Astrocyte of the hippocampus (primary cell): ENCODE measurements at places on chromosomes 12 and 14.

DNA sequence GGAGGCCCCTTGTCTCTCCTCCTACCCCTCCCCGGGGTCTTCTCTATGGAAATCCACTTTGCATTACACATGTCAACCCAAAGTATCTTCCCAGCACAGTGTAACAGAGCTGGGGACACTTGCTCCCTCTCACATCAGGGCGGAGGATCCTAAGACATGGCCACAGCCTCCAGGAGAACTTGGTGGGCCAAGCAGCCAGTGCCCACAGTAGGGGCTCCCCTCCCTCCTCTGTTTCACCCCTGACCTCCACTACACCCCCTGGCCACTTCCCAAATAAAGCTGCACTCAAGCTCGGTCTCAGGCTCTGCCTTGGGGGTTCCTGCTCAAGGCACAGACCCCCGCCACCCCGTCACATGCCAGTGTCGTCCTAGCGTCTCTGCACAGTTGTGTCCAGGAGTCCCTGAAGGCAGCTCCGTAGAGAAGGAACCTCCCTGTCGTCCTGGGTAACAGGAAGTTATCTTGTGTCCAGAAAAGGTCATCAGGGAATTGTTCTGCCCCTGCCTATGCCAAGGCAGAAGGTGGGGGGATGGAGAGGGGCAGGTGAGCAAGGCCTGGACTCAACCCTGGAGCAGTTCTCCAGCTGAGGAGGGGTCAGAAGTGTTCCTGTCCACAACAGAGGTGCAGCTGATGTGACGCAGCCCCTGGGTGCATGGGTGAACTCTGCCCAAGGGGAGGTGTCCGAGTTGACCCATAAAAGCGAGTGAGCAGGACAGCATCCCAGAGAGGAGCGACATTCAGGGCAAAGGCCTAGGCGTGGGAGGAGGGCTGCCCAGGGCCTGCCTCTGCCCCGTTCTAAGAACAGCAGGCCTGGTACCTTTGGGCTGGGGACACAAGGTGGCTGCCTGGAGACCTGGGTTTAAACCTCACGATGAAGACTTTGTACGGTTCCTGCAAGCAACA lies 25.5 kb downstream of the DIO3 start:
- DNase-seq: no peak

DNA sequence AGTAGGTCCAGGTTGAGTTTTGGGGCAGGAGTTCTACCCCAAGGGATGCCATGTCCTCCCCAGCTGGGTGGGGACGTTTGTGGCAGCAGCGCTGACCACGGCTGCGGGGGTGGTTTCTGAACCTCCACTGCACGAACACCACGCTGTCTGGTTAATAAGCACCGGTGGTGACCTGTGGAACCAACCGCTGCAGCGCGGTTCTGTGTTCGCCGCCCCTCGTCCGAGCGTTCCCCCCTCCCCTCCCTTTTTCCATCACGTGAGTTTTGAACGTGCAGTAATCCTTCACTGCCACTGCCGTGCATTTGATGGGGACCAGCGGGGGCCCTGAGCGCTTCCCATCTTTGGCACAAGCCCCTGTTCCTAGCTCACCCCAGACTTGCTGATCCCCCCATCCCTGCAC lies 6.4 kb upstream of the ADSS1 start:
- no peak for DNase-seq

DNA sequence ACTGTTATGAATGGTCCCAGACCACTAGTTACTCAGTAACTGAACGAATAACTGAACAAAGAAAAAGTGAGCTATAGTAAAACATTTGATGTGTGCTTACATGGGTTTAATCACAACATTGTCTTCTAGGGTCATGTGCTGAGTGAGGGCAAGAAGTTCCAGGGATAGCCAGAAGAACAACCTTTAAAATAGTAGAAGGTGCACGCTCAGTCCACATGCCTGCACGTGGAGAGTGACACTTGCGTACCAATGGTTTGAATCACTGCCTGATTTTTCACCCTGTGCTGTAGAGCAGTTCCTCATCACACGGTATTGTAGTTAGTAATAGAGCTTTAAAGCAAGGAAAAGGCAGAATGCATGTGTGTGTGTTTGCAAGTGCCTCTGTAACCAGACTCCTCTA lies 224.2 kb downstream of the EGLN3 start:
- DNase-seq: no peak

DNA sequence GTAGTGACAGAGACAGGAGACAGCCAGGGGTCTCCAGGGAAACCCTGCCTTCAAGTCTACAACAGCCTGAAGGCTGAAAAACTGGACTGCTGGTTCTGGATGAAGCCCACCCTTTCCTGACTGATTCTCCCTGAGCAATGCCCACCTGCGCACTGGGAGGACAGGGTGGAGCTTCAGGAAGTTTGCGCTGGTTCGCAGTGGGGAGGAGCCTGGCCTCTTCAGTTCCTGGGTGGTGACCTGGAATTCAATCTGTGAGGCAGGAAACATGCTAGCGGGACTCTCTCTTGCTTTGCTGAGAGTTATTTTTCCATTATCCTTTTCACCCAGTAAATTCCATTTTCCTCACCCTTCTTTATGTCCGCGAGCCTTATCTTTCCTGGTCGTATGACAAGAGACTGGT lies 600.8 kb downstream of the TRHDE start:
- DNase-seq: no peak

- DNase-seq: no peak
Observed at GRCh38 chr12:128857133-128857763, 4.0 kb downstream of the GLT1D1 start.

DNA sequence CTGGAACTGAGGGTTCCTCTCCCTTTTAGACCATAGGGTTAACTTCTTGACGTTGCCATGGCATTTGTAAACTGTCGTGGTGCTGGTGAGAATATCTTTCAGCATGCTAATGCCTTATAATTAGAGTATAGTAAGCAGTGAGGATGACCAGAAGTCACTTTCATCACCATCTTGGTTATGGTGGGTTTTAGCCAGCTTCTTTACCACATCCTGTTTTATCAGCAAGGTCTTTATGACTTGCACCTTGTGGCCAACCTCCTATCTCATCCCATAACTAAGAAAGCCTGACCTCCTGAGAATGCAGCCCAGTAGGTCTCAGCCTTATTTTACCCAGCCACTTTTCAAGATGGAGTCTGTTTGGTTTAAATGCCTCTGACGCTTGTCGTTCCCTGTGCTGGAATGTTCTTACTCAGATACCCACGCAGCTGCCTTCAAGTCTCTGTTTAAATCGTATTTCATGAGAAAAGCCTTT lies 44.2 kb downstream of the BBS10 start:
- no peak for DNase-seq

GRCh38 chr14:72711936-72712335 lies 182.0 kb downstream of the DPF3 start:
- no peak for DNase-seq

DNA sequence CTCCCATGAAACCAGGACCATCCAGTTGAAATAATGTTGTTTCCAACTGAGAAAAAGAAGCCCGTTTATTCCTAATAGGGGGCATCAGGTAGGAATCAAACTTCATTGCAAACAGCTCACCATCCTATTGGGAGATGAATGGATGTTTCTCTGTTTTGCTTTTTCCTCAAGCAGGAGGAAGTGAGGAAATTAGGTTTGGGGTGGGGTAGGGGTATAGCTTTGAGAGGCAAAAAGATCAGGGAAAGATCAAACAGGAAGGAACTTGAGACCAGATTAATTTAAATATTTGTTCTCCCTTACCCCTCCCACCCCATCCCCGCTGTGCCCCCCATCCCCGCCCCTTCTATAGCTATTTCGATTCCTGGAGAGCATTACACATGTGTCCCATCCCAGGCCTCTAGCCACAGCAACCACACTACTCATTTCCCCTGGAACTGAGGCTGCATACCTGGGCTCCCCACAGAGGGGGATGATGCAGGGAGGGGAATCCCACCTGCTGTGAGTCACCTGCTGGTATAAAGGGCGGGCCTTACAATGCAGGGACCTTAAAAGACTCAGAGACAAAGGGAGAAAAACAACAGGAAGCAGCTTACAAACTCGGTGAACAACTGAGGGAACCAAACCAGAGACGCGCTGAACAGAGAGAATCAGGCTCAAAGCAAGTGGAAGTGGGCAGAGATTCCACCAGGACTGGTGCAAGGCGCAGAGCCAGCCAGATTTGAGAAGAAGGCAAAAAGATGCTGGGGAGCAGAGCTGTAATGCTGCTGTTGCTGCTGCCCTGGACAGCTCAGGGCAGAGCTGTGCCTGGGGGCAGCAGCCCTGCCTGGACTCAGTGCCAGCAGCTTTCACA lies at the start of gene IL23A:
TSS of gene IL23A (plus strand) at position 577 of the 850 bp plus-strand sequence. CDS start at position 738, 161 bp downstream.
- peak; percentile 76 for DNase-seq

DNA sequence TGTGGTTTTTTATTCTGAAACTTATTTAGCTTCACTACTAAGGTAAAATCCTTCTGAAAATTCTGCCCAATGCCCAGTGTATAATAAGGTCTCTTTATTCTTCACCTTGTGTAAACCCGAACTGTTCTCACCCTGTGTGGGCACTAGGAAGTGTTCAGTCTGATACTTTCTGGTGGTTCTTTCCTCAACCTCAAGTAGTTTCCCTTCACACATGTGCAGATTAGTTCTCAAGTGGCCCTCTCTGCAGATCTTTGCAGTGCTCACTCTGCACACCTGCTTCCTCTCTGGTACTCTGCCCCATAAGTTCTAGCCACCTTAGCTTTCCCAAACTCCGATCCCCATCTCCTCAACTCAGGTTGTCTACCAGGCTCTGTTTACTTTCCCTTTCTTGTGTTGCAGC lies 61.6 kb downstream of the RAD51B start:
- DNase-seq: no peak

DNA sequence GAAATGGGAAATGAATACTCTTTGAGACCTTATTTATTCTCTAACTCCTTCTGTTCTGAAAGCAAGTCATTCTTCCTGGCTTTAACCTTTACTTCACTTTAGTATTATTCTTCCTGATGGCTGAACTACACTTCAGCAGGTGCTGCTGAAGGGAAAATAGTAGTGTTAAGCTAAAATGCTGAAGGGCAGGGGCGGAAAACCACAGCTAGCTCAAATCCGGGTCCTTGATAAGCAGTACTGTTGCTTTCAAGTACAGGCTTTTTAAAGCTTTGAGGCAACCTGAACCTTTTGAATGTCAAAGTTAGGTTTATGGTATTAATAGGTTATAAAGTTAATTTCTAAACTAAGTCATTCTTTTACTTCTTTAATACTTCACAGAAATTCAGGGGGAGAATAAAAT lies 10.7 kb downstream of the CCDC196 start:
- no peak for DNase-seq

GRCh38 chr14:53328841-53329240 lies 175.7 kb upstream of the DDHD1 start:
- no peak for DNase-seq

DNA sequence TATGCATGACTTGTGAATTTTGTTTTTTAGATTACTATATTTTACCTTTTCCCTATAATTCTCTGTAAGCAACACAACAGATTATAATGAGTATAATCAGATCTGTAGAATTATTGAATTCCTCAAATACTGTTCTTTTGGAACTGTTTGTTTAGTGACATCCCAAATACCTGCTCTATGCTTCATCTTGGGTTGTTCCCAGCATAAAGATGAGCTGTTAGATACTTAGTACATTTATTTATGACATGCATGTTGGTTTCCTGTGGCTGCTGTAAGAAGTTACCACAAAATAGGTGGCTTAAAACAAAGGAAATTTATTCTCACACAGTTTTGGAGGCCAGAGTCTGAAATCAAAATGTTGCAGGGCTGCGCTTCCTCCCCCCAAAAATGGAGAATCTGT lies 78.4 kb downstream of the PTPRR start:
- no peak for DNase-seq

- no peak for DNase-seq
Observed at GRCh38 chr12:92988622-92989130, 59.6 kb upstream of the EEA1 start.

GRCh38 chr12:6383572-6384498 lies at the start of gene LTBR:
TSS of gene LTBR (plus strand) at chr12:6384162. CDS start at chr12:6384359, 197 bp downstream.
- DNase-seq: peak; percentile 62

GRCh38 chr14:55267820-55268219 lies 3.4 kb upstream of the FBXO34 start:
- DNase-seq: peak; percentile 55

GRCh38 chr12:56723889-56724700 lies 1.0 kb downstream of the NACA start:
- peak; percentile 64 for DNase-seq

DNA sequence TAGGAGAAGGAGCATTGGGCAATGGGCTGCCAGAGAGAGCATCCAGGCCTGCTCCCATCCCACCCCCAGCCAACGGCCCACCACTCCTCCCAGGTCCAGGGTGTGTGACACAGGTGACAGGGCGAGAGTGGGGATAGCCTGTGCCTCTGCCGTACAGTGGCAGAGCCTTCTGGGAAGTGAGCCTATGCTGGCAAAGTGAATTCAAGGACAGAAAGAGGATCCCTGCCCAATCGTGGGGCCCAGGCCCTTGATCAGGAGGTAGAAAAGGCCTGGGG lies 553 bp upstream of the KRT79 start:
- no peak for DNase-seq

DNA sequence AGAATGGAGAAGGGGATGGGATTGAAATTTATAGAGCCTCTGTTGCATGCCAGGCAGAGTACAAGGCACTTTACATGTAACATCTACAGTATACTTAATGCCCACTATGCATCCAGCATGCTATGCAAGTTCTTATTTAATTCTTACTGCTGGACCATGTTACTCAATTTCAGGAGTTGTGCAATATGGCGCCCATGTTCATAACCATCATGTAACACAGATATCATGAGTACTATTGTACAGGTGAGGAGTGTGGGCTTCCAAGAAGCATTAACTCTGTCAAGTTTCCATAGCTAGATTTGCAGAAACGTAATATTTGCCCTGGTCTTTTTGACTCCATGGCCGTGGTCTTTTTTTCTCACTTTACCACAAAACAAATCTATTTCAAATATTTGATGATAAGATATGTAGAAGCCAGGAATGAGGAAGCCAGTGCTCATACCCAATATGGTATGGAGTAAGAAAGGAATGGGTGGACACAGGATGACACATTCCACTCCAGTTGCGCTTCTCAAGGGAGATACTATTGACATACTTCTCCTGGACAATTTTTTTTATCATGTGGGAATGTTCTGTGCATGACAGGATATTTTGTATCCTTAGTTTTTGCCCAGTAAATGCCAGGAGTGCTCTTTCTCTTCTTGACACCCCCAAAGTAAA lies 191.8 kb downstream of the C12orf75 start:
- peak; percentile 26 for DNase-seq

DNA sequence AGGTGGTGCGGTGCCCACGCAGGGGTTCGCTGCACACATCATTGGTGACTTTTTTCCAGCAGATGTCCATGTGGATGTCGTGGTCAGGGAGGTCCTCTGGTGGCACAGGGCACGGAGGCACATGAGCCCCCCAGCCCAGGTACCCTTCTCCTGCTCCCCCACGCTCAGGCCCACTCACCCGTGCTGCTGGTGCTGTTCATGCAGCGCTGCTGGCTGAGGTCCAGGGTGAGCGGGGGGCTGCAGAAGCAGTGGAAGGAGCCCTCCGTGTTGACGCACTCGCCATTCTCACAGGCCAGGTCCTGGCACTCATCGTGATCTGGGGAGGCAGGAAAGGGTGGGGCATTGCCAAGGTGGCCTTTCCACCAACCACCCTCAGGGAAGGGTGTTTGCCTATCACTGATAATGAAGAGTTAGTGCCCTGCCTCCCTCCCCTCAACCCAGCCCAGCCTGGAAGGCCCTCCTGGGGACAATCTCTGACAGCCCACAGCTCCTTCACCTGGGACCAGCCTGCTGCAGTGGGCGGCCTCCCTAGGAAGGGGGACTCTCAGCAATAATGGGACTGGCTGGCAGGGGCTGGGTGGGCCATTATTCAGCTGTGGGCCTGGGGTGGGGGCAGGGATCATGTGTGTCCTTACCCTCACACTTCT lies 9.8 kb downstream of the ISCA2 start:
- no peak for DNase-seq
